ENCODE measurements at places on chromosomes 16 and 17. TPM values are rescaled to one million over a fixed set of nuclear protein-coding genes. Genes with fewer than 3 reads are reported as not detected.
A peak's percentile ranks its signal among the peaks of the same experiment; 100 is the strongest.

The SLC5A11 gene
- not detected for total RNA-seq

DNA sequence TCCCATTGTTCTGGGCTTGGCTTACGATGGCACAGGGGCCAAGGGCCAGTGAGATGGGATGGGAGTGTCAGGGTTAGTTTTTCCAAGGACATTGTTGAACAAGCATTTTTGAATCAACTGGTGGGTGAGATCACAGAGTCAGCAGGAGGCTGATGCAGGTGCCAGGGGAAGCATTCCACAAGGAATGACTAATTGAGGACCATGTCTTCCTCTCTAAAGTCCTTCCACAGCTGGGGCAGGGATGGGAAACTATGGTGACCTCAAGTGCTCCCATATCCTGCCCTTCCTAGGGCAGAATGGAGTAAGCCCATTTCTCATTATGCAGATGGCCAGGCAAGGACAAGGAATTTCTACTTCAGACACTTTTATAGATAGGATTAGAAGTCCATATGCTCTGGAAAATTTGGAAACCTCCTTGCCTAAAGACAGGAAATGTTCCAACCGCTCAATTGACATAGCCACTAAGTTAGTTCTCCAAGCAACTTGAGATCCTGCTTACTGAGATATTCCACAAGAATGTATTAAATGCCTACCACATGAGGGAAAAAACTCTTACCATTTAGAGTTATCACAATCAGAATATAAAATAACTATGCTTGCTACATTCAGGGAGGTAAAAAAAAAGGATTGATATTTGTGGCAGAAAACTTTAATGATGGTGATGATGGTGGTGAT is 21.2 kb upstream of the ENGASE start:
- DNase-seq = no peak

DNA sequence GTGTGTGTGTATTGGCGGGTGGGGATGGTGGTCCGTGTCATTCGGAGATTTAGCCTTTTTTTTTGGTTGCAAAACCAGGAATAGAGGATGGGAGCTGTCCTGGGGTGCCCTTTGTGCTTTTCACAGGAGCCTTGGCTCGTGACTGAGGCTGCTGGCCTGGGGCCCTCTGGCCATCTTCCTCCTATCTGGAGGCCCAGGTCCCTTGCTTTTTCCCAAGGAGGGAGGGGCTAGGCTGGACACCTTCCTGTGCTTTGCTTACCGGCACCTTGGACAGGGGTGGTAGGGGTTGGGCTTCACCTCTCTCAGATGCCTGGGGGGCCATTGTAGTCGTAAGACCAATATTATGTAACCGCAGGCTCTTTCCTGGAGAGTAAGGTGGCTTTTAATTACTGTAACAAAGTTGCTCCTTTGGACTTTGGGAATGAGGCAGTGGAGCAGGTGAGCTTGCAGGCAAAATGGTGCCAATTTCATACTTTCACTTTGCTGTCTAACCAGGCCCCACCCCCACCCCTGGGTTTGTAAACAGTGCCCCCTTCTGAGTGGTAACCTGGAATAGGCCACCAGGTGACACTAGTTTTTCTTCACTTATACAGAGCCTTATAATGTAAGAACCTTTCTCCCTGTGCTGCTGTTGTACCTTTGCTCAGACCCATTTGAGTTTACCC is 1.2 kb downstream of the DYNLL2 start:
- peak; percentile 47 for DNase-seq

- no peak for DNase-seq
These were observed 608.5 kb downstream of the KCNJ18 start for GRCh38 chr17:22300731-22301352.

The CCL5 gene
- not detected for total RNA-seq

The CACNG4 gene
- total RNA-seq = 0.18 TPM

- peak; percentile 97 for DNase-seq
These were observed 6.3 kb upstream of the MNT start for GRCh38 chr17:2406903-2407790.

The C17orf67 gene
- total RNA-seq = 0.95 TPM

The DRG2 gene
- 40.3 TPM for total RNA-seq

The RNF112 gene
- total RNA-seq = 0.14 TPM

GRCh38 chr16:5506021-5506420 is 408.4 kb upstream of the EEF2KMT start:
- no peak for DNase-seq

- DNase-seq = no peak
These were observed 25.9 kb downstream of the PITPNM3 start for GRCh38 chr17:6530324-6530920.

DNA sequence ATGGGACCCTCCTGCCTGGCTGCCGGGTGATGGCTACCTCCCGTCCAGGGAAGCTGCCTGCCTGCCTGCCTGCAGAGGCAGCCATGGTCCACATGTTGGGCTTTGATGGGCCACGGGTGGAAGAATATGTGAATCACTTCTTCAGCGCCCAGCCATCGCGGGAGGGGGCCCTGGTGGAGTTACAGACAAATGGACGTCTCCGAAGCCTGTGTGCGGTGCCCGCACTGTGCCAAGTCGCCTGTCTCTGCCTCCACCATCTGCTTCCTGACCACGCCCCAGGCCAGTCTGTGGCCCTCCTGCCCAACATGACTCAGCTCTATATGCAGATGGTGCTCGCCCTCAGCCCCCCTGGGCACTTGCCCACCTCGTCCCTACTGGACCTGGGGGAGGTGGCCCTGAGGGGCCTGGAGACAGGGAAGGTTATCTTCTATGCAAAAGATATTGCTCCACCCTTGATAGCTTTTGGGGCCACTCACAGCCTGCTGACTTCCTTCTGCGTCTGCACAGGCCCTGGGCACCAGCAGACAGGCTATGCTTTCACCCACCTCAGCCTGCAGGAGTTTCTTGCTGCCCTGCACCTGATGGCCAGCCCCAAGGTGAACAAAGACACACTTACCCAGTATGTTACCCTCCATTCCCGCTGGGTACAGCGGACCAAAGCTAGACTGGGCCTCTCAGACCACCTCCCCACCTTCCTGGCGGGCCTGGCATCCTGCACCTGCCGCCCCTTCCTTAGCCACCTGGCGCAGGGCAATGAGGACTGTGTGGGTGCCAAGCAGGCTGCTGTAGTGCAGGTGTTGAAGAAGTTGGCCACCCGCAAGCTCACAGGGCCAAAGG is 36.8 kb downstream of the NLRC5 start:
- no peak for DNase-seq

DNA sequence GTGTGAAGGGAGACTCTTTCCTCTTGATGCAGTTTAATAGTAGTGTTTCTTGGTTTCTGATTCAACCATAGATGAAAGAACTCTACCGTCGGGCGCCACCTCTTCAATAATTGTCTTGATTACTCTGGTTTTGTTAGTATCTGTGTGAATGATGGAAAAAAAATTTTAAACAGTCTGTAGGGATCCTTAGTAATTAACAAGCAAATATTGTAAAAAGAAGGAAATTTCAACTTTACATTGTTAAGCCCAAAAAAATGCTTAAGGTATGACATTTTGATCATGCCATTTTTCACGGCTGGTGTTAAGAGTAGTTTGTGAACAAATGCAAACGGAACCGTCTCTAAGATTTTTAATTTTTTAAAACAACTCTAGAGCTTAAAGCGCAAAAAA is 4.1 kb downstream of the KRT10 start:
- DNase-seq = no peak

- no peak for DNase-seq
These were observed 3.8 kb upstream of the TBKBP1 start for GRCh38 chr17:47690121-47690520.

The SECTM1 gene
- total RNA-seq = 6.6 TPM

GRCh38 chr16:76910931-76911330 is 280.1 kb upstream of the MON1B start:
- DNase-seq = peak; percentile 0

GRCh38 chr16:70738083-70738977 is 52.5 kb upstream of the MTSS2 start:
- peak; percentile 35 for DNase-seq

- DNase-seq = no peak
These were observed 167.8 kb downstream of the ENGASE start for GRCh38 chr17:79242393-79242792.

The GP2 gene
- not detected for total RNA-seq

DNA sequence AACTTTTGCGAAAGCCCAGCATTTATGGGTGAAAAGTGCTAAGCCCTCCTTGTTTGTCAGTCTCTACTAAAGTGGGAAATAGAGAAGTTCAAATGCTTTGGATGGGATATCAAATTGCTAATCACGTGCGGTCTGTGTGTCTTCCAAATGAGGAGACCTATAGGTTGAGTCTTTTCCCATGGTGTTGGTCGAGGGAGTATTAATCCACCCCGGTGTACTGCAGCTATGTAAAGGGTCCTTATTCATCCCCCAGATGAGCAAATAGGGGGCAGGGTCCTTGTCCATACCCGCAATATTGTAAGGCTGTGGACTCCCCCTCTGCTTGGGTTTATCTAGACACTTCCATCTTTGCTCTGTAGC is 14.6 kb downstream of the KIAA0513 start:
- no peak for DNase-seq

The TRIM37 gene
- total RNA-seq = 28.1 TPM

DNA sequence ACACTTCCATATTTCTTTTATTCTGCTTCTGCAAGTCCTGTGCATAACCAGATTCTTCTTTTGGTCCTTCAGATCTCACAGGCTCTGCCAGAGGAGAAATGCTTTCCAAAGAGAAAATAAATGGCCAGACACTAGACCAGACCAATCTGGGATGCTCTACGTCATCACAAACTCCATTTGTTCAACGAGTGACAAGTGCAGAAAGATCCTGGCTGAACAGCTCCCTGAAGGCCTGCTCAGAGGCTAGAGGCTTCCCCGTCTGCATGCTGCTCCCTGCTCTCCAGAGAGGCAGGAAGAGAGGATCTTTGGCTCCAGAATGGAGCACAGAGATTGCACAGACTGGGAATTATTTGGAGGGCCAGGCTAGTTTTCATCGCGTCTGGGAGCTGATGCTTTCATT is 232.7 kb downstream of the MAF start:
- no peak for DNase-seq

DNA sequence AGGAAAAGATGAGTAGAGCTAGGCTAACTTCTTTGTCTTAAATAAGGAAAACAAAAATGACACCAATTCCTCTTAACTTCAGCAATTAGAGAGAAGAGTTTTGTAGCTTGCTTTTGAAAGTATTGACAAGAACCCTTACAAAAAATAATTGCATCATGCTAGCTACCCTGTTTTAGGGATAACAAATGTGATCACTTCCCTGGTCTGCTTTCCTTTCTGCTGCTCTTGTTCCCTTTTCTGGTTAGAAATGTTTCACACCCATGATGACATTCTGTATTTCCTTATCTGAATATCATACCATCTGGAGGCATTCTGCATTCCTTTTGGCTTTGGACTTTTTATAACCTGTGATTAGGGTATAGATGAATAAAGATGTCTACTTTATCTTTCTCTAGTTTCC is 9.9 kb upstream of the SMIM36 start:
- no peak for DNase-seq

- no peak for DNase-seq
These were observed 9.3 kb downstream of the SSTR5 start for GRCh38 chr16:1081734-1082265.

- no peak for DNase-seq
These were observed 77.2 kb upstream of the AKTIP start for GRCh38 chr16:53580038-53580802.

- DNase-seq = no peak
These were observed 117.8 kb upstream of the GNAO1 start for GRCh38 chr16:56073508-56073907.

DNA sequence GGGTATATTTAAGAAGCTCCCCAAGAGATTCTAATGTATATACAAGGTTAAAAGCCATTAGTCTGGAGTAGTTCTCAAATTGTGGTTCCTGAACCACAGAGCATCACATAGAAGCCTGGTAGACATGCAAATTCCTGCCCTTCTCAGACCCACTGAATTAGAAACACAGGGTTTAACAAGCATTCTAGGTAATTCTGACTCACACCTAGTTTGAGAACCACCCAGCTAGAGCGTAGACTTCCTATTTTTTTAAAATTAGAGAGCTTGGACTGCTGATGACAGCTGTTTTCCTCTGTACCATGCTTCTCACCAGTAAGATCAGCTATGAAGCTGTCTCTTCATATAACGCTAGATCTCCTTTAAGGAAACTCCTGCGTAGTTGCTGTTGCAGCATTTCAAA is 50.6 kb downstream of the HS3ST3B1 start:
- DNase-seq = no peak

The CRHR1 gene
- total RNA-seq = not detected

DNA sequence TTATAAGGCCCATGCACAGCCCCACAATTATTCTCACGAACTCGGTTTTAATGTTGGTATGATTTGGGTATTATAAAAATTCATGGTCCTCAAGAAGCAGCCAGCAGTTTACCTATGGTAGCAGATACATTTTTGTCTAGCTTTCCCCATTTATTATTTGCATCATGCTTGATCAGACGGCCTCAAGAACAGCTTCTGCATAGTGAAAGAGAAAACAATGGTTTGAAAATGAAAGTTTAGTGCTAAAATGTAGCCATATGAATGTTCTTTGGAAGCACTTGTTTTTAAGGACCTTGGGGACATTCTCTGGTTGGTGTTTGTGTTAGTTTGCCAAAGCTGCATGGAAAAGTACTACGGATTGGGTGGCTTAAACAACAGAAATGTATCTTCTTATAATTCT is 72.4 kb upstream of the CPHXL start:
- DNase-seq = no peak

DNA sequence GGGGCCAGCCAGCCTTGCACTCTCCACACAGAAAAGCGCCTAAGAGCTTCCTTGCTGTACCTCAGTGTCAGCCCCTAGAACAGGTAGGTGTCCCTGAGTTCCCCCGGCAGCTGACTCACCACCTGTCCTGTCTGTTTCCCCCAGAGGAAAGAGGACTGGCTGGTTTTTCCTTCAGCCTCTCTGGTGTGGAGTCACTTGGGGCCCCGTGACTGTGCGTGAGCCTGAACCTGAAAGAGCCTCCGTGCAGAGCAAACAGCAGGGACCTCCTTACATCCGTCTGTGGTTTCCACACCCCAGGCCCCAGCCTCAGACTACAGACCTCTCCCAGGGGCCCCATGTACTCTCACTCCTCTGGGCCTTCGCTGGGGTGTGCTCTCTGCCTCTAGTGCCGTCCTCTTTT is 87.8 kb downstream of the GNAO1 start:
- no peak for DNase-seq

The CD68 gene
- total RNA-seq = 20.1 TPM

GRCh38 chr17:73249700-73250099 is 12.0 kb downstream of the CPSF4L start:
- DNase-seq = no peak

The KRTAP4-11 gene
- not detected for total RNA-seq

The FOXF1 gene
- not detected for total RNA-seq

DNA sequence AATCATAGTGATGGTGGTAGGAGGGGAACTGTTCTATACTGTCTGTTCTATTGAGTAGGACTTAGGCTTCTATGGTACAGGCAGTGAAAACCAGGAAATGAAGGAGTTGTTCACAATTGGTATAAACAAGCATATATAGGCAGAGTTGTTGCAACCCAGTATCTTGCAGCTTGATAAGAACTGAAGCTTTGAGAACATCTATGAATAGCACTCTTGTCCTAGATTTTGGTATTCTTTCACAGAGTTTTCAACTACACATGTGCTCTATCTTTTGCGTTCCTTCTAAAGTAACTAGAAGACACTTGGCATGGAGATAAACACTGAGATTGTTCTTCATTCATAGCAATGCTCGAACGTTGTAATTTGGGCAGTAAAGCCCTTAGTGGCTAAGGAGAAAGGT is 91.8 kb downstream of the KCNJ2 start:
- DNase-seq = no peak

The TTLL6 gene
- total RNA-seq = not detected
